ENCODE measurements at places on chromosomes 1 and 21.

DNA sequence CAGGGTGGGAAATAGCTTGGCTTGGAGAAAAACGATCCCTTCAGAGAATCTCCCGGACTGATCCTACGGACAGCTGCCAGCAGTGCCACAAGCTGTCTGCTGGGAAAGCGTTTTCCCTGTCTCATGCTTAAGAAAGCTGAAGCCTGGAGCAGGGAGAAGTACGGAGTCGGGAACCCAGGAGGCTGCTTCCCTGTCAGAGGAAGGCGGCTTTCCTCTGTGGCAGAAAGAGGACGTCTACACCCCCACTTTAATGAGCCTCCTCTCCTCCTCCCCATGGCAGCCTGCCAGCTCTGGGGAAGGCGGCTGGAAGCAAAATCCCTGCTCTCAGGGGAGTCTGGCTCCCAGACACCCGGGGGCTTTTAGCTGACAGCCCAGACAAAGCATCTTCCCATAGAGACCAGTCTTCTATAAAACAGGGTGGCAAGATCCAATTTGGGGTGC, 7.3 kb downstream of the KIF21B start:
- no peak for DNase-seq

- no peak for DNase-seq
These were observed 30.5 kb upstream of the PIK3CD start for GRCh38 chr1:9621032-9621431.

- no peak for DNase-seq
These were observed 214.4 kb upstream of the DAB1 start for GRCh38 chr1:57638239-57638638.

- DNase-seq: no peak
These were observed 1.1 kb downstream of the C1orf56 start for GRCh38 chr1:151048645-151049032.

DNA sequence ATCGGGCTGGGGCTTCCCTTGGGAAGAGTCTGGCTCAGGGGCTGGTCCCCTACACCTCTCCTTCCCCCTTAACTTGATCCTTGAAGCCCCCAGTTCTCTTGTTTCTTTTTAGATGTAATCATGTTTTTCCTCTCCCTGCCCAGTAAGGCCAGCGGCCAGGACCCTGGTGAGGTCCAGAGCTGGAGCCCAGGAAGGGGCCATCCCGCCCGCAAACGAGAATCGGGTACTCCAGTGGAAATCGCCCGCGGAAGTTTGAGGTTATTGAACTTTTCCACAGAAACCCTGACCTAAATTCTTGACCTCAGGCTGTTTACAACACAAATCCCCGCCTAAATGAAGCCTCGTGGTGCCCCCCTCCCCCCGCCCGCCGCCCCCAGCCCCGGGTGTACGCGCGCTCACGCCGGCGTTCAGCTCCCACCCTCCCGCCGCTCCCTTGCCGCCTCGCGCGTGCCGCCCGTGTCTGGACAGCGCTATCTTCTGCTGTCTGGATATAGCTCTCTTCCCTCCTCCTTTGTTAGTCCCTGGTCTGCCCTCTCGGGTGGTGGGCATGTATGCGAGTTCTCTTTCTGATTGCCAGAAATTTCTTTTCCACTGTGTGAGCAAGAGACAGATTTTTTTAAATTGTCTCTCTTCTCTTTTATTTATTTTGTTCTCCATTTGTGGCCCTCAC, 165.9 kb upstream of the CACNA1E start:
- no peak for DNase-seq

DNA sequence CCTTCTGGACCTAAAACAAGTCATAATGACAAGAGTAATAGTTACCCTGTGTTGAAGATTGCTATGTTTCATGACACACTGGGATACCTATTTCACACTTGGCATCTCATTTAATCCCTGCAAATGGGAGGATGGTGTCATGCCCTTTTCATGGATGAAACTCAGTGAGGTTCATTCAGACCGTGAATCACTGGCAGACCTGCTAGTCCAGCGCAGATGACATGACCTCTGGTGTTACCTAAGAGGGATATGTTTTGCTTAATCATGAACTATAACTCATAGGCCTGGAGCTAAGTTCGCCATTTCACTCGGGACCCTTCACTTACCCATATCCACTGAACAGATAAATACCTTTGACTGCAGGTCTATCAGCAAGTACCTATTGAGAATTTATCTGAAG, 286.6 kb upstream of the FMN2 start:
- DNase-seq: no peak

DNA sequence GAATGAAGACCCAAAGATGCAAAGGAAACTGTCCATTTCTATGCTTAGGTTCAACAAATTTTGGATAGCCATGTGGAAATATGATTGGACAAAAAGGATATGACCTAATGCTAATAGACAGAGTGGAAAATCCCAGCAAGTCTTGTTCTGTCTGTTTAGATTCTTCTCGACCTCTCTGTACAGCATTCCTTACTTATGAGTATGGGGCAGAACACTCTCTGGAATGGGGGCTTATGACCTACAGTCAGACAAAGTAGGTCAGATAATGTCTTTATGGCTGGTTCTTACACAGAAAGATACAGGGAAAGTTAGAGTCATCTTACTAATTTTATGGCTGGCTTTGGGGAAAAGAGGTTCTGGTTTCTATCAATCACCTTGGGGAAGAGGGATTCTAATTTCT, 2.8 kb downstream of the GCSAML start:
- DNase-seq: no peak

DNA sequence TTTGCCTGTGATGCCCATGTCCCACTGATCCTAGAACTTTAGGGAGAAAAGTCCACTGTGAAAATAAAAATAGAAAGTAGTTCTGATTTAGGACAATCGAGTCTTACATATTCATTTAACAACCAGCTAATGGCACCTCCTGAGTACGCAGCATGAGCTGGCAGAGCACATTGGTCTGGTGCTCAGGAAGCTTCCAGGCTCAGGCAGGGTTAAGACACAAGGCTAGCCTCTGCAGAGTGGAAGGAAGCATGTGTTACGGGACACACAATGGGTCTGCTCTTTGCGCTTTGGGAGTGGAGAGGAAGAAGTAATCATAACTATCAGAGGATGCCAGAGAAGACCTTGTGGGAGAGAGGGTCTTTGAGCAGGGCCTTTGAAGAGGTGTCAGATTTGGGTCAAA, 4.2 kb upstream of the KLHDC8A start:
- DNase-seq: no peak

- no peak for DNase-seq
These were observed 999.5 kb downstream of the NCAM2 start for GRCh38 chr21:21997390-21998333.

GRCh38 chr1:70528590-70529333, 117.7 kb downstream of the CTH start:
- DNase-seq: no peak

GRCh38 chr1:8113262-8114220, 87.4 kb upstream of the ERRFI1 start:
- DNase-seq: no peak

GRCh38 chr1:241419986-241420385, 63.0 kb upstream of the RGS7 start:
- DNase-seq: no peak

GRCh38 chr1:36306210-36306901, at the start of gene SH3D21:
Gene SH3D21 (plus strand): TSS chr1:36306368. CDS start chr1:36306421, 53 bp downstream.
- peak; percentile 54 for DNase-seq

DNA sequence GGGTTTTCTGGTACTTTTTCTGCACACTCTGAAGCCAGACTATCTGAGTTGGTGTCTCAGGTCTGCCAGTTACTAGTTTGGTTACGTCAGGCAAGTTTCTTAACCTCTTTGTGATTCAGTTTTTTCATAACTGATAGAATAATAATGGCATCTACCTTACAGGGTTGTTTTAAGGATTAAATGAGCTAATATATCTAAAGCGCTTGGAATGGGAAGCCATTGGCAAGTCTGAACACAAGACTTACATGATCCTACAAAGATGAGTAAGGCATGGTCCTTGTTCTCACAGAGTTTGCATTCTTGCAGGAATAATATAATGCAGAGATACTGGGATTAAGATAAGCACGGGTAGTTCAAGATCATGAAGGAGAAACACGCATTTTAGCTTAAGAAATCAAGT, 9.2 kb upstream of the DENND2D start:
- no peak for DNase-seq

GRCh38 chr1:7341145-7341905, 429.8 kb upstream of the VAMP3 start:
- no peak for DNase-seq

- no peak for DNase-seq
These were observed 62.8 kb downstream of the SIM2 start for GRCh38 chr21:36761685-36762084.

- no peak for DNase-seq
These were observed 94.5 kb downstream of the EPHB2 start for GRCh38 chr1:22804969-22805671.

GRCh38 chr1:52112489-52112888, 29.4 kb upstream of the ZFYVE9 start:
- DNase-seq: no peak

DNA sequence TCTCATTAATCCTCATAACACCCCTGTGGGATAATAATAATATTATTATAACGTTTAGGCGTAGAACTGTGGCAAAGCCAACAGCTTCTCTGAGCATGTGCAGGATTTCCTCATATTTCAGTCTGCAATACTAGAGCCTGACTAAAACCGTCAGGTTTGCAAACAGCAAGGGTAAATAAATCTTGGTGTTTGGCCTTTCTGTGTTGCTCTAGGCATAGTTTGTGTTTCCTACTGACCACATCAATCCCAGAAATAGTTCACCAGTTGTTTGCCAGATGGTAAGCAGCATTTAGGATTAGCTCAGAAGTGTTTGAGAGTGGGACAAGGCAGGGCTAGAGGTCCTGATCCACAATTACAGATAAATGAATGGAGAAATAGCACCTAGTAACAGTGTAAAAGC, 2.8 kb upstream of the KCNA3 start:
- DNase-seq: no peak
